A549 treated with AZD2906 at 1 μM for 4 hours (cell line): ENCODE measurements at places on chromosomes 16 and 17. TPM values are rescaled to one million over a fixed set of nuclear protein-coding genes. Genes with fewer than 3 reads are reported as not detected.

The KRTAP2-1 gene
- total RNA-seq: not detected in 5 replicates

The RPGRIP1L gene
- 9.0 to 10.4 TPM (median 9.7 TPM) in 5 replicates for total RNA-seq

The MAPT gene
- 1.7 to 2.2 TPM (median 2.0 TPM) in 5 replicates for total RNA-seq

The CDRT15 gene
- not detected in 5 replicates for total RNA-seq

The AURKB gene
- 140 to 157 TPM (median 146 TPM) in 5 replicates for total RNA-seq

The UTS2R gene
- total RNA-seq: not detected in 5 replicates

The PRKCB gene
- 0.14 to 0.28 TPM (median 0.17 TPM) in 5 replicates for total RNA-seq

The CHP2 gene
- 0.03 TPM in 1 of 5 replicates, not detected in the others for total RNA-seq
